ENCODE measurements at places on chromosomes 7 and 10. TPM values are rescaled to one million over a fixed set of nuclear protein-coding genes. Genes with fewer than 3 reads are reported as not detected.
A peak's percentile ranks its signal among the peaks of the same experiment; 100 is the strongest.

DNA sequence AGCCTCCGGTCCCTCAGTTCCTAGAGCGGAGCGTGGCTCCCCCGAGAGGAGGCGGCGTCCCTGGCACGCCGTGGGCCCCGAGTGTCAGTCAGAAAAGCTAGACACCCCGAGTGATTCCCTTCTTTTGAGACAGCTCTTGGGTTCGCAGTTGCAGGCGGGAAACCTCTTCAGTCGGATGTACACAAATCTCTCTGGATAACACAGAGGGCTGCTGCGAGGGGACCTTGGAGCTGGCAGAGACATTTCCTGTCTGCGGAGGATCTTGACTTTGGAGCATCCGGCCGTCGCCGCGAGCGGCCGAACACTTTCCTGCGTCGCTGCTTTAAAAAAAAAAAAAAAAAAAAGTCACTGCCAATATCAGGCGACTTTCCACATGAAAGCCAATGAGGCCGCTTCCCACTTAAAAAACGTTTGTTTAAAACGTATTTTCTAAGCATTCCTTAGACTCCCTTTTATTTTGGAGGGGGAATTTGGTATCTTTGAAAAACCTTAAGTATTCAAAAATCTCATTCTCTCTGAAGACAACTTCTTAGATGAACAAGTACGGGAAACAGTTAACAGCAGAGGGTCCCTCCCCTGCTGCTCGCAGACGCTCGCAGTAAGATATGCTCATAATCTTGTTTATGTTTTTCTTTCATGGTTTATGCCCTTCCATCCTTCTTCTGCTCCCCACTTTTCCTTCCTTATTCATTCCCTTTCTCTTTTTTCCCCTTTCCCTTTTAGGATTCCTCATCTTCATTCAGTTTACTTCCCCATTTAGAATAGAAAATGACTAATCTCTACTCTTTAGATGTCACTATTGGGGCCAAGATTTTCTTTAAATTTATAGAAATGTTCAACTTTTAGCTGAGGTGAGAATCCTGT is 10.0 kb downstream of the HHEX start:
- H3K4me3 ChIP-seq: peak overlapping the region; percentile 1
- H3K27me3 ChIP-seq: peaks cover 65% of the 10 kb centered on the region
- H3K4me1 ChIP-seq: peaks cover 13% of the 10 kb centered on the region
- no peak overlapping the region for H3K27ac ChIP-seq
- DNase-seq: peak; percentile 47
- no peaks in the 10 kb centered on the region for H3K36me3 ChIP-seq

DNA sequence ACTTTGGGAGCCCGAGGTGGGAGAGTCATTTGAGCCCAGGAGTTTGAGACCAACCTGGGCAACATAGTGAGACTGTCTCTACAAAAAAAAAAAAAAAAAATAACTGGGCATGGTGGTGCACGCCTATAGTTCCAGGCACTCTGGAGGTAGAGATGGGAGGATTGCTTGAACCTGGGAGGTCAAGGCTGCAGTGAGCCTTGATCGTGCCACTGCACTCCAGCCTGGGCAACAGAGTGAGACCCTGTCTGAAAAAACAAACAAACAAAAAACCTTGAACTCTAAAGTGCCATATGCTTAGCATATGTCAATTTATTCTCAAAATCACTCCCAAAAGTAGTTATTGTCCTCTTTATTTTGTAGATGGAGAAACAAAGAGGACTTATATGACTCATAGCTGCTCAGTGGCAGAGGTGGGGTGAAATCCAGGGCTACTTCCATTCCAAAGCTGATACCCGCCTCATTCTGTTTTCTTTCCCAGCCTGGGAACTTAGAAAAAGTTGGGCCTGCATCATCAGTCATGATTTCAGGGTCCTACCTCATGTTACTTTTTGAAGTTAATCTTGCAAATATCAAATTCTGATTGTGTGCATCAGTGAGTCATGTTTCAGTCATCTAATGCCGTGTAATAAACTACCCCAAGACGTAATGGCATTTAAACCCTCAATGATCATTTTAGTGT is 13.3 kb downstream of the DHTKD1 start:
- peaks cover 14% of the 10 kb centered on the region for H3K36me3 ChIP-seq
- H3K27ac ChIP-seq: no peak overlapping the region
- no peak overlapping the region for H3K4me3 ChIP-seq

DNA sequence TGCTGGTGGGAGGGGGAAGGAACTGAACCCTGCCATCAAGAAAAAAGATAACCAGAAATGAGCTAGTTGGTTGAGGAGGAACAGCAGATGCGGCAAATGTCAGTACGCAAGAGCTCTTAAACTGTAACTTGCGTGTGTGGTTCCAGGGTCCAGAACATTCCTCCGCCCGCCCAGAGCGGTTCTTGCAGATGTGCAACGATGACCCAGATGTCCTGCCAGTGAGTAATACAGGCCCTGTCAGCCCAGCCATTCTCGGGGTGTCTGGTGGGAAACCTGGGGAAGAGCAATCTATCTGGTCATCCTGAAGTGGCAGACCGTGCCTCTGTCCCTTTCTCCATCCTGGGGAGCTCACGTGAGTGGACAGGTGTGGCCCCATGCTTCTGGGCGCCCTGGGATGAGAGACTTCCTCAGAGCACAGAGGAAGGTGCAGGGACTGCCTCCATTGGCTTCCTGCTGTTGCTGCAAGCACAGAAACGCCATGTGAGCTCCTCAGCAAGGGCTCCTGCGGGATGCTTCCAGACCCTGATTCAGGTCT is 50.5 kb upstream of the ZMIZ2 start:
- no peak overlapping the region for H3K27ac ChIP-seq
- H3K36me3 ChIP-seq: peaks cover 90% of the 10 kb centered on the region

- H3K4me1 ChIP-seq: no peaks in the 10 kb centered on the region
- H3K4me3 ChIP-seq: no peak overlapping the region
- H3K27me3 ChIP-seq: no peaks in the 10 kb centered on the region
- no peaks in the 10 kb centered on the region for H3K36me3 ChIP-seq
- no peak overlapping the region for H3K27ac ChIP-seq
Observed at GRCh38 chr10:2296179-2296891, 559.0 kb upstream of the ADARB2 start.

DNA sequence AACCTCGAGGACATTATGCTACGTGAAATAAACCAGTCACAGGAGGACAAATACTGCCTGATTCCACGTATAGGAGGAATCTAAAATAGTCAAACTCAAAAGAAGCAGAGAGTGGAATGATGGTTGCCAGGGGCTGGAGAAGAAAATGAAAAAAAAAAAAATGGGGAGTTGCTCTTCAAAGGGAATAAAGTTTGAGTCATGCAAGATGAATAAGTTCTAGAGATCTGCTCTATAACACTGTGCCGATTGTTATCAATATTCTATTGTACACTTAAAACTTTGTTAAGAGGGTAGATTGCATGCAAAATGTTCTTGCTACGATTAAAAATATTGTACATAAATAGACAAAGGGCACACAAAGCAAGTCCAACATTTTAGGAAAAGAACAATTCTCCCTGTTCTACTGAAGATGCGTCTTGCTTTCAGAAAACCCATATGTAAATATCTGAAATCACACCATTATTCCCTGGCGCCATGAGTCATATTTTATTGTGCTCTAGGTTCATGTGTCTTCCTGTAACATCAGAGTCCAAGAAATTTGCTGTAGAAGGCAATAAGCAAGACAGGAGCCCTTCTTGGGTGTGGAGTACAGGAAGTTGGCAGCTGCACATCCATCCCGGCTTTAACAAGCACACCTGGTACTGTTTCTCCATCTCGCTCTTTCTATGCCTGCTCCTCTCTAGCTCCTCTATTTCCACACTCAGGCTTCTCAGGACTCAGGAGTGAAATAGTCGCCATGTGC is 145.9 kb downstream of the GFRA1 start:
- H3K36me3 ChIP-seq: no peaks in the 10 kb centered on the region
- no peak overlapping the region for H3K4me3 ChIP-seq
- DNase-seq: no peak
- H3K4me1 ChIP-seq: no peaks in the 10 kb centered on the region
- H3K27me3 ChIP-seq: peaks cover 4% of the 10 kb centered on the region

DNA sequence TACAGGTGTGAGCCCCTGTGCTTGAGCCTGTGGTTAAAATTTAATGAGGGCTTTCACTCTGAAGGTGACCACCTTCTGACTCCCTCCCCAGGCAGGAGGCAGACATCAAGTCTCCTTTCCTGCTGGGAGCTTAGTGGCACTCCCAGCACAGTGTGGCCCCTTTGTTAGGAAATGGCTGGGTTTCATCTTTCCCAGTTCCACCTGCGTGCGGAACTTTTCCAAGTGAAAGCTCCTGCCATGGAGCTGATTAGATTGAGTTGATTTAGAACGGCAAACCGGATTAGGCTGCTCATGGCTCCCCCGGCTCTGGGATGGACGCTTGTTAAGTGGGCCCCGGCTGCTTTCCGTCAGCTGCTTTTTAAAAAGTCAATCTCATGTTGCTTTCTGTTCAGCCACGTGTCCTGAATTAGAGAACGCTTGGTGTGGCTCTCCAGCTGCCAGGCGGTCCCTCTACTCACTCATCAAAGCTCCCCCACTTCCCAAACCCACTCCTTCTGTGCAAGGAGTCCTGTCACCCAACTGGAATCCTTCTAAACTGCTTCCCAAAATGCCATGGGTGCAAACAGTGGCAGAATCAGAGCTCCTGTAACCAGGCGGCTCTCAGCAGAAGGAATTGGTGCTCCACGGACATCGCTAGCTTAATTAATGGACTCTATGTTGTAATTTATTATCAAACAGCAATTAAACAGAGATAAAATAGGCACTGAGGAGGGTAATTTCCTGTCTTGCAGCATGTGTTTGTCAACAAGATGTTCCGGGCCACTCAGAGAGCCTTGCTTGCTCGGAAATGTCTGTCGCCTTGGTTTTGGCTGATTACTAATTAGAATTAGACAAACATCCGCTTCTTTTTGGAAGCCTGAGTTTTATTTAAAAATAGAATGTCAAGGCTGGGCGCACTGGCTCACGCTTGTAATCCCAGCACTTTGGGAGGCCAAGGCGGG is 551.2 kb downstream of the GALNT17 start:
- H3K4me1 ChIP-seq: no peaks in the 10 kb centered on the region
- no peaks in the 10 kb centered on the region for H3K27me3 ChIP-seq
- H3K4me3 ChIP-seq: no peak overlapping the region

DNA sequence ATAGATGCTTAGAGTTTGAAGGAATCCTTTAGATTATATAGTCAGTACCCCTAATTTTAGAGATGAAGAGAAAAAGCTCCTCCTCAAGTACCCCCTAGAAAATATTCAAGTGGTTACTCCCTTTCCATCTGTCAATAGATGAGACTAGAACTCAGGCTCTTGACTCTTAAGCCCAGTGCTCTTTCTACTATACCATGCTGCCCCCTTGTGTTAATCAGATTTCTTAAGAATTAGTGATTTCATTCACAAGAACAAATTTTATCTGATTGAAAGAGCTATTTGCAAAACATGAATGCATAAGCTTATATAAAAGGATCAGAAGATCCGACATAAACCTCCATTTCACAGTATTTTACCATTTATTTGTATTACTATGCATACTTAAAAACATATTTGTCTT is 179.3 kb downstream of the TFEC start:
- H3K4me3 ChIP-seq: no peak overlapping the region
- H3K27me3 ChIP-seq: no peaks in the 10 kb centered on the region
- no peak overlapping the region for H3K27ac ChIP-seq

- H3K27me3 ChIP-seq: no peaks in the 10 kb centered on the region
- no peak overlapping the region for H3K27ac ChIP-seq
- H3K36me3 ChIP-seq: peaks cover 27% of the 10 kb centered on the region
Observed at GRCh38 chr10:69497231-69497561, 45.9 kb downstream of the TSPAN15 start.

- no peaks in the 10 kb centered on the region for H3K27me3 ChIP-seq
- no peak overlapping the region for H3K4me3 ChIP-seq
- no peak overlapping the region for H3K27ac ChIP-seq
Observed at GRCh38 chr7:133477791-133478190, 224.9 kb downstream of the EXOC4 start.

NPSR1 gene
- 0.16 TPM for polyA plus RNA-seq

MBL2 gene
- 0.09 TPM for polyA plus RNA-seq

H2BK1 gene
- not detected for polyA plus RNA-seq

CYP26C1 gene
- polyA plus RNA-seq: not detected
